ENCODE measurements at places on chromosomes 7 and 10.

GRCh38 chr7:134873253-134873652 lies 93.8 kb downstream of the CALD1 start:
- DNase-seq = no peak

GRCh38 chr7:129405527-129405926 lies 28.7 kb upstream of the STRIP2 start:
- DNase-seq = no peak

- no peak for DNase-seq
Observed at GRCh38 chr7:124792002-124792401, 26.4 kb upstream of the GPR37 start.

GRCh38 chr10:113961182-113962031 lies 82.3 kb upstream of the ADRB1 start:
- peak; percentile 25 for DNase-seq

DNA sequence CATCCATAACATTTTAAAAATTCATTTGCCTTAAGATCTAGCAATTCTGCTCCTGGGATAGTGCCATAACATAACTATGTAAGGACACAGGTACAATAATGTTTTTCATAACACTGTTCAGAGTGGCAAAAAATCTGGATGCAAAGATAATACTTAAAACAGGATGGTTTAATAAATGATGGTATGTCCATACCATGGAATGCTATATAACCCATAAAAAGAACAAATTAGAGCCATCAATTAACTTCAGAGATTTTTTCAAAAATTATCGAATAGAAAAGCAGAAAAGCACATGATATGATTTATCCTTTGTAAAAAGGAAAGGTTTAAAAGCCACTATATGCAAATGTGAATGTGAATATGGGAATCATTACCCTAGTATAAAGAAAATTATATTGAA lies 193.4 kb upstream of the LRRN3 start:
- DNase-seq = no peak

DNA sequence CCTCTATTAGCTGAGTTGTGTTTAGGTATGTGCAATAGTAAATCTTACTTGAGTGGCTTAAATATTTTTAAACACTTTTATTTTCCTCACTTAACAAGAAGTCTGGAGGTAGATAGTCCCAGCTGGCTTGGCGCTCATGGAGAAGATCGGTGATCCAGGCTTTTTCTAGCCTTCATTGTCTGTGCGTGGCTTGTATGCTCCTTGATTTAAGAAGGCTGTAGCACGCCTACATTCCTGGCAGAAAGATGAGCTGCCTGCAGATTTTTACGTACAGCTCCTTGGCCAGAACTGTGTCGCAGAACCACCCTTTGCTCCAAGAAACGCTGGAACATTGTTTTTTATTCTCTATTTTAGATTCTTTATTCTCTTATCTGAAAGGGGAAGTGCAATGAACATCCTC lies 284.1 kb downstream of the KIF20B start:
- DNase-seq = no peak

DNA sequence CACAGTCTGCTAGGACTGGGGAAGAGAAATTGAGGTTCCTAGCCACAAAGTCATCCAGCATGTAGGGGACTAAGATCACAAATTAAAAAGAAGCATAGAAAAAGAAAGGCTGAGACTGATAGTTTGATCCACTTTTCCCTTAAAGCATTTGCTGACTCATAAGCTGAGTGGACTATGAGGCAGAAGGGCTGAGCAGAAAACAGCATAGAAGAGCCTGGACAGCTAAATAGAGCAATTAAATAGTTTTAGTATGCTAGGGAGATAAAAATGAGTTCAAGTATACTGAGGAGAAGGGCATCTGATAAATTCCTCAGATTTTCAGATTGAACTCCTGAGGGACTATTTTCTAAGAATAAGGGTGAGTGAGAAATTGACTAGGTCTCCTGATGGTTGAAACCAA lies 155.9 kb upstream of the EGR2 start:
- DNase-seq = no peak

DNA sequence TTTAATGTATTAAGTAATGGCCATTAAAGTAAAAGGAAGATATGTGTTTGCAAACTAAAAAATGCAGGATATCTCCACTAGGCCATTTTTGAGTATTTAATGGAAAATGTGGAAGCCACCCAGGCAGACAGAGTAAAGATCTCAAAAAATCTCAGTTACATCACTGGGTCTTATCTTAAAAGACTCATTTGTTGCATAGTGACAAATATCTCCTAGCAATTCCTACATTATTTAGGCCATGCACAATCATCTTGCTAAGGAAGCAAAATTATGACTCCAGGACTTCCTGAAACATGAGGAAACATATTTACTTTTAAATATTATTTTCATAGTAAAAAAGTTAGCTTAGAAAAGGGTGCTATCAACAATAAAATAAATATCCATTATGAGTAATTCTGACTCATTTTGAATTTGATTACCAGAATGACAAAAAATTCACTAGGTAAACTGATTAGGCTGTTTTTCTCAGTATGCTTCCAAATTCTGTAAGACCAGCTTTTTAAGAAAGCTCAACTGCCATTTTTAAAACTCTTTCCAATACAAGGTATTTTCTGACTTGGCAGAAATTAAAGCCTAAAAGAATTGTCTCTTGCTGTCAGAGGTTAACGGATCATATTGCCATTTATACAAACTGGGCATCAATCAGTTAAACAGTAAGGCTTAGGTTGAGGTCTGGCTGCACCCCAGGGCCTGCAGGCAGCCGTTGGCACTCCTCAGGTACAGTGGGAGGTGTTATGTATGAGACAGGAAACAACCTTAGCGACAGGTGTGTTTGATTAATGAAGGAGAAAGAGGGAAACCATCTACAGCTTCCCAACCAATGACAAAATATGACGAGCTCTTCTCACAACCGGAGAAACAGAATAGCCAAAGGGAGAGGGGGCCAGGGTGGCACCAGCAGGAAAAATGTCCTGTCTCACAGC lies 31.8 kb downstream of the PCLO start:
- DNase-seq = no peak

GRCh38 chr10:64040781-64041180 lies 519.6 kb downstream of the REEP3 start:
- no peak for DNase-seq

DNA sequence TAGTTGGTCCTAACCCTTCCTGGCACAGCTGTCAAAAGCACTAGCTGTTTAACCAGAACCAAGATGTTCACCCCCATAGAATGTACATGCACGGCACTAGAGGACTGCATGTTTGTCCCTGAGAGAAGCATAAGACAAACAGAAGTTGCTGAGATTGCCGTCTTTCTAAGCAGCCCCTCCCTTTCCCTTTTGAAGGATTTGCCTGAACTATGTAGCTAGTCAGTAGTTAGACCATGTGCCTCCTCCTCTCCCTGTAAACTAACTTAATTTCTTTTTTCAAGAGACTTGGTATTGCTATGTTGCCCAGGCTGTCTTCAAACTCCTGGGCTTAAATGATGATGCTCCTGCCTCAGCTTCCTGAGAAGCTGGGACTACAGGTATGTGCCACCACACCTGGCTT lies 40.7 kb downstream of the TBC1D12 start:
- DNase-seq = no peak

- DNase-seq = no peak
Observed at GRCh38 chr7:184294-185264, 7.8 kb upstream of the FAM20C start.

DNA sequence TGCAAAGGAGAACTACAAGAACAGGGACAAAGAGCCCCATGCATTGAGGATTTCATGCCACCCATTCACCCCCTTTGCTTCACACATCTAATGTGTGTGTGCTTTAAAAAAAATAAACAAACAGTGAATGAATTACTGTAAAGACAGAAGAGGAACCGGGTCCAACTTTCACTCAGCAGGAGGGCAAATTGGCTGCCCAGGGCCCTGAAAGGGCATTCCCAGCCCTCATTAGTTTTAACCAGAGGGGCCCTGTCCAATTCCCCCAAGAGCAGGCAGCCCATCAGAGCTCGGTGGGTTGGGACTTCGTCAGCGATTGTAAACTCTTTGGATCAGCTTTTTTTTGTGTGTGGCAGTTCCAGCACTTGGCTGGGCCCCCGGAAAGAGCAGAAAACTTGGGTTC lies 73.6 kb upstream of the PDZD8 start:
- DNase-seq = no peak

GRCh38 chr10:6053816-6054631 lies 8.1 kb downstream of the IL2RA start:
- no peak for DNase-seq

- no peak for DNase-seq
Observed at GRCh38 chr7:17104419-17104818, 194.0 kb upstream of the AHR start.

DNA sequence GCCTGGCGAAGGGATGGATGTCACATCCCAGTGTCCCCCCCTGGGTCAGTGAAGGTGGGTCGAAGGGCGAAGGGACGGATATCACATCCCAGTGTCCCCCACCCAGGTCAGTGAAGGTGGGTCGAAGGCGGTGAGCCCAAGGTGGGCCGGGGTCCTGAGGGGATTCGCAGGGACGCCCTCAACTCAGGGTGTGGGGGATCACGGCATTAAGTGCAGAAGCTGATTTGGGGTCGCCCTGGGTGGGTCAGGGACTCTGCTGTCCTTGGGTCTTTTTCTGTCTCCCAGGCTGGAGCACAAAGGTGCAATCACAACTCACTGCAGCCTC lies 21.9 kb downstream of the ADAP1 start:
- DNase-seq = no peak

DNA sequence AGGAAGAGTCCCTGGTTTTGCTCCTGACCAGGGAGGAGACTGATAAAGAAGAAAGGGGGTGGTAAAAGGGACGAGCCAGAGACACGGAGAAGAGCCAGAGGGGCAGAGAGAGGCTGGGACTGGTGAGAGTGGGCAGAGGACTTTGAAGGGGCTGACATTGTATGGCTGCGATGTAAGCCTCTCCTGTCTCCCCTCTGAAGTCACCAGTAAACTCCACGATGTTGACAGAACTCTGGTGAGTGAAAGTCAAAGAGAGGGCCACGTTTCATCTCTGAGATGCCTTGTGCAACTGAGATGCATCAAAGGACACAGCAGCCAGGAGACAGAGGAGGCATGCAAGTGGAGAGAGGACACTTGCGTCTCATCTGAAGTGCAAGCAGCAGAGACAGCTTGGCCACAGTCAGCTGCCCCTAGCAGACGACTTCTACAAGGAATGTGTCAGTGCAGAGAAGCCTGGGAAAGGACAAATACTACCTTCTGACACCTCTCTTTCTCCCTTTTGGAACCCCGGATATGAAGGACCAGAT lies 54.3 kb downstream of the SMKR1 start:
- DNase-seq = no peak

DNA sequence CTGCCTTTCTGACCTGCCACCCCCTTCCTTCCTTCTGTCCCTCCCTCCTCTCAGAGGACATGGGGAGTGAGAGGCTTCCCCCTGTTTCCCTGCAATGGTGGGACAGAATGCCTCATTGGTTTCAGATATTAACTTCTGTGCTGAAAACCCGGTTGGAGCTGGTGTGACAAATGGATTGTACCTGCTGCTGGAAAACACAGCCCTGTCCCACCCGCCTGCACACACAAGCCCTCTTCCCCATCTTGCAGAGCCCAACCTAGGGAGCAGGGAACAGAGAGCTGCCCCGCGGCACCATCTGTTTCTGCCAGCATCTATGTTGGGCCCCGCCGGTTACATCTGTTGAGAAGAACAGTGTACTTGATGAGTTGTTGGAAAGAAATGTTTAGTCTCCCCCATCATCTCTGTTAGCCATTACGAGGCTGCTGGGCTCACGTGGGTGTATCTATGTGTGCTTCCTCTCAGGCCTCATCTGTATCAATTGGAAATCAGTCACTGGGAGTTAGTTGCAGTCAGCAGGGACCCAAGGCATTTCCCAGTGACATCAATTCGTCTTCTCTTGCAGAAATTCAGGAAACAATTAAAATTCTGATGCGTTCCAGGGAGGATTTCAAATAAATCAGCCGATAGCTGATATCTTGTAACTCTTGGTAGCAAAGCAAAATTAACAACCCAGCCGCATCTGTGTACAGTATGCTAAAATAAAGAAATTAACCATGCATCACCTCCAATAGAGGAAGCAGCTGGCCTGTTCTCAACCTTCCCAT lies 725.6 kb upstream of the GALNT17 start:
- no peak for DNase-seq

DNA sequence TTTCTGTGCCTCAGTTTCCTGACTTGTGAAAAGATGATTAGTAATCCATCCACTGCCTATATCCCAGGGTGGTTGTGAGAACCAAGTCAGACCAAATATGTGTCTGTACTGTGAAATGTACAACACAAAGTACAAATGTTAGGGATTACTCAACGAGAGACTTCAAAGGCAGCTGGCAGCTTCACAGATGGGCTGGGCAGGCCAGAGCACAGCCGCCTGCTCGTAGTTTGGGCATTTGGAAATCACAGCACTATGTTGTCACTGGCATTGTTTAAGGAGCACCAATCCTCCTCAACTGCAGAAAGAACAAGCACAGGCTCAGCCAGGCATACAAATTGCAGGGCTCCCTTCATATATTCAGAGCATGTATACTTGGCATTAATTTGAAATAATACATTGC lies 64.5 kb upstream of the C10orf90 start:
- no peak for DNase-seq

All from stimulated activated CD4-positive, alpha-beta T cell treated with anti-CD3 and anti-CD28 coated beads, Interleukin-1b, Interleukin-23, amount 100 ng/mL, for 1 hour (primary cell).